ENCODE measurements at places on chromosomes 6 and 20.
A peak's percentile ranks its signal among the peaks of the same experiment; 100 is the strongest.

DNA sequence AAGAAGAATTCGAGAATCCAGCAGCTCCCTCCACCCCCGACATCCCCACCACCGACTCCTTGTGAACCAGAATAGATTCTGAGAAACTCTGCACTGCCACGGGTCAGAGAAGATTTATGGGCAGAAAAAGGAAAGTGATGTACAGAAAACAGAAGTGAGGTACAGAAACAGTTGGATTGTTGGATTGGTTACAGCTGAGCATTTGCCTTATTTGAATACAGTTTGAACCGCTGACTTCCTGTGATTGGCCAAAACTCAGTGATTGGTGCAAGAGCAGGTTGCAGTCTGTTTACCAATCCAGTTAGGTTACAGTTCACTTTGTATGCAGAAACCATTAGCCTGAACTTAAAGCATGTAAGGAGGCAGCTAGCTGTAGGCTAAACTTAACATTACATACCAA is 131.2 kb upstream of the HDDC2 start:
- no peak for DNase-seq

- DNase-seq, result no peak
Measured at GRCh38 chr20:55918471-55918870, 86.8 kb downstream of the CBLN4 start.

- DNase-seq, result no peak
Measured at GRCh38 chr6:111200350-111201243, 113.3 kb downstream of the SLC16A10 start.

DNA sequence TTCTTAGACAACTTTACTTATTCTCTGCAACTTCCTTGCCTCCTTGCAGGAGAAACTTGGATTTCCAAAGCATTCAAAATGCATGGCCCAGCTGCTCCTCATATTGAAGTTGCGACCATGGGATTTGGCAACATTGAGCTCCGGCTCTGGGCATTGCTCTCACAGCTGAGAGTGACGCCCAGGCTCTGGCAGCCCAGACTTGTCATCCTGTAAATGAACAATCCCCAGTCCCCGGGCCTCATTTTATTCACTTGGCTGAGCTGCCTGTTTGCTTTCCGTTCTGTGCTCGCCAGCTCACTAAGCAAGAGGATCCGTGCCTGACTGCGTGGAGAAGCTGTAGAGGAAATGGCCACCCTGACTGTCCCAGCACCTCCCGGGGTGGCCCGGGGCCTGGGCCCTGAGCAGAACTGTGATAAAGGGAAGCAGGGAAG is 119.5 kb upstream of the CD93 start:
- no peak for DNase-seq

DNA sequence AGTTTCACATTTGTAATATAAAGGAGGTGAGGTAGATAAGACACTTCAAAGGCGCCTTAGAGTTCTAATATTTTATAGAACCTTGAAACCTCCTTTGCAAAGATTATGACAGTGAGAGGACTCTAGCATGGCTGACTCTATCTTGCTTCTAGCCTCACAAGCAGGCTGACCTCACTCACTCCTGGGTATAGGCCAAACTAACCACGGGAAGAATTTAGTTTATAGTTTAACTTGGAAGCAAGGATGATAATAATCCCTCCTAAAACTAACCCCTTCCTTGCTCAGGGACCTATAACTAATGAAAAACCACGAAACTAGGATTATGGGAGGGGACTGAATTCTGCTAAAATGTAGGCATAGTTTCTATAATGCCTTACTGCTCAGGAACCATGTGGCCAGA is 84.3 kb downstream of the FILIP1 start:
- peak; percentile 52 for DNase-seq

DNA sequence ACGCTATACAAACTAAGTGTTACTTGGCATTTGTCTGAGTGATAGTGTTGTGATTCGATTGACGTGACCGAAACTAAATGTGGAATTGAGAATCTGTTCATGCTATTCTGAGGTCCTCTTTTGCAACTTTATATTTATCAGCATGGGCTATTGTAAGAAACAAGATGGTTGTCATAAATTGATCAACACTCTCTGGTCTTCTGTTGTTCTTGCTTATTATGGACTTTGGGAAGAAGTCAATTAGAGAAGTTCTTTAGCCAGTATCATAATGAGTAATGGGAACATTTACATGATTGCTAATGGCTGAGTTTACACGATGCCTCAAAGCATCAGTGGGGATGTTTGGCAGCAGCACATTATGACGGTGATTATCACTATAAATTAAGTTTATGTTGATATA is 195.0 kb downstream of the CD83 start:
- DNase-seq, result no peak

DNA sequence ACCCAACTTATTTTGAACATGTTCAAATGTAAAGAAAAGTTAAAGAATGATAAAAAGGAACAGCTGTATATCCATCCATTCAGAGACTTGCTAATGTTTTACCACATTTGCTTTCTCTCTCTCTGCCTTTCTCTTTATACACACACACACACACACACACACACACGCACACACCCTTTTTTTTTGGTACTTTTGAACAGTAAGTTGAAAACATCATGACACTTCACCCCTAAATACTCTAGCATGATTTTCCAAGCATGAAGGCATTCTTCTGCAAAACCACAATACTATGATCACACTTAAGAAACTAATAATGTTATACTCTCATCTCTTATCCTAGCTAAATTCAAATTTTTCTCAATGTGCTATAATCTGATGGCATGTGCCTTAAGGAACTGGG is 192.3 kb downstream of the UTRN start:
- DNase-seq, result no peak

GRCh38 chr20:44910690-44911262 is 916 bp downstream of the PABPC1L start:
- peak; percentile 31 for DNase-seq

DNA sequence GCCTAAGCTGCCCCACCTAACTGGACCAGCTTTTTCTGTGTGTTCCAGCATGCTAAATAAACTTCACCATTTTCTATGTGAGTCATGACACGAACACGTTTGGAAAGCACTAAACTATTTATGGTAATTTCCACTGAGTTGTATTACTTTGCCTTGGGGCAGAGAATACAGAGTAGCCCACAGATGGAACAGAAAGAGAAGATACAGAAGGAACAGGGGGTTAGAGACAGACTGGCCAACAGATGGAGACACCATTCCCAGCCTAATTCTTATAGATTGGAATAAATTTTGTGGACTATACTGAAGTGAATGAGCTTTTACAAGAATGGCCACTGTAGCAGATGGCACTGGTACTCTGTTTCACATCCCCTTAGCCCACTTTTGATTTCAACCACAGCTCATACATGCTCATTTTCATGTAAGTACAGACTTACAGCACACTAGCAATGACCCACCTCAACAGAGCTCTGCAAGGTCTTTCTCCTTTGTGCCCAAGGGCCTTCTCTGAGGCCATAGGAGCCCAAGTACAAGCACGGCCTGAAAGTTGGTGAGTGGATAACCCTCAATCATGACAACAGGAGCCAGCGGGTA is 13.1 kb upstream of the NT5DC1 start:
- peak; percentile 90 for DNase-seq

DNA sequence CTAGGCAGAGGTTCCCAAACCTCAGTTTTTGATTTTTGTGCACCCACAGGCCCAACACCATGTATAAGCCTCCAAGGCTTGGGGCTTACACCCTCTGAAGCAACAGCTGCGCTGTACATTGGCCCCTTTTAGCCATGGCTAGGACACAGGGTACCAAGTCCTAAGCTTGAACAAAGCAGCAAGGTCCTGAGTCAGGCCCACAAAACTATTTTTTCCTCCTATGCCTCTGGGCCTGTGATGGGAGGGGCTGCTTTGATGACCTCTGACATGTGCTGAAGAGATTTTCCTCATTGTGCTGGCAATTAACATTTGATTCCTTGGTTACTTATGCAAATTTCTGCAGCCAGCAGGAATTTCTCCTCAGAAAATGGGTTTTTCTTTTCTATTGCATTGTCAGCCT is 262.2 kb upstream of the CEP162 start:
- DNase-seq, result no peak

DNA sequence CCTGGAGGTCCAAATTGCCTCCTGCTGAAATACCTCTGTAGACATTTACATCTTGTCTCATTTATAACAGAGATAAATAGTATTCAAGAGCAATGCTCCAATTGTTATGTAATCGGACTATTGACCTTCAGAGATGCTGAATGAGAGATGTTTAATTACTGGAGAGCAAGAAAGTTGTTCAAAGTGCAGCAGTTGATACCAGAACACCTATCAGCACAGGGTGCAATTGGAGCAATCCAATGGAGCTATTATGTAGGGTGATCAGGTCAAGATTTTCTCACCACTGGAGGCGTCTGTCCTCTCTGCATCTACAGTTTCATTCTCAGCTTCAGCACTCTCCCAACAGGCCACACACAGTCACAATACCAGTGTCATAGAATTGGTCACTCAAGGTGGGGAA is 19.5 kb upstream of the TMX4 start:
- DNase-seq, result no peak

GRCh38 chr20:5491455-5491854 is 174.7 kb upstream of the PROKR2 start:
- no peak for DNase-seq

GRCh38 chr6:1792989-1793388 is 183.3 kb downstream of the FOXC1 start:
- peak; percentile 65 for DNase-seq

- DNase-seq, result no peak
Measured at GRCh38 chr20:23363257-23363649, 1.3 kb downstream of the GZF1 start.

- DNase-seq, result no peak
Measured at GRCh38 chr6:51529240-51529639, 558.2 kb downstream of the PKHD1 start.

GRCh38 chr6:157946053-157946617 is 35.5 kb upstream of the SYNJ2 start:
- DNase-seq, result no peak

DNA sequence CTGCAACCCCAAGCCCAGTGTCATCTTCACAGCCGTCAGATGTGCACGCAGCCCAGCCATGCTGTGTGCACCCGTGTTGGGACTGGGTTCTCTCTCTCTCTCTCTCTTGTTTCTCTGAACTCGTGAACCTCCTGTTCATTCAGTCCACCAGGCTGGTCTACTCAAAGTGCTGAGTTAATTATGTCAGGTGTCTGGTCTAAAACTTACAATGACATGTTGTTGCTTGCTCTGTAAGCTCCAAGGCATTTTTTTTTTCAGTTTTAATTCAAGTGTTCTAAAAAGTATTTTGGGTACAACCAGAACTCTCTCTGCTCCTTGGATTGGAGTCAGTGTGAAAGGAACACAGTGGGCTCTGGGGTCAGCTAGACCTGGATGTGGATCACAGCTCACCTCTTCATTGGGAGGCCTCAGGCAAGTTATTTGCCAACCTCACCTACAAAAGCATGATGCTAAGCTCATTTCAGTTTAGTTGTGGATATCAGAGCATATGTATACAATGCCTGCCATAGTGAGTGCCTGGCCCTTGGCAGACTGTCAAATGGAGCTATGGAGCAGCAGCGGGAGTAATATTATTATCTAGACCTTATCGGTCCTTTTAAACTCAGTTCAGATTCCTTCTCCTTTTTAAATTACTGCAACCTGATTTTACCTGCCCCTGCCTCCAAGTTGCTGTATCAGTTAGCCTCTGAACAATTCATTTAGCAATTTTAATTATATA is 59.5 kb downstream of the PLEKHG1 start:
- DNase-seq, result no peak

GRCh38 chr6:159565181-159565710 is 127.8 kb downstream of the SOD2 start:
- DNase-seq, result no peak

All from ELR (cell line).